ENCODE measurements at places on chromosomes 7 and 10. TPM values are rescaled to one million over a fixed set of nuclear protein-coding genes. Genes with fewer than 3 reads are reported as not detected.

Gene PRLHR
- not detected for total RNA-seq

GRCh38 chr7:14487701-14488395 lies 414.7 kb downstream of the DGKB start:
- no peak for DNase-seq

DNA sequence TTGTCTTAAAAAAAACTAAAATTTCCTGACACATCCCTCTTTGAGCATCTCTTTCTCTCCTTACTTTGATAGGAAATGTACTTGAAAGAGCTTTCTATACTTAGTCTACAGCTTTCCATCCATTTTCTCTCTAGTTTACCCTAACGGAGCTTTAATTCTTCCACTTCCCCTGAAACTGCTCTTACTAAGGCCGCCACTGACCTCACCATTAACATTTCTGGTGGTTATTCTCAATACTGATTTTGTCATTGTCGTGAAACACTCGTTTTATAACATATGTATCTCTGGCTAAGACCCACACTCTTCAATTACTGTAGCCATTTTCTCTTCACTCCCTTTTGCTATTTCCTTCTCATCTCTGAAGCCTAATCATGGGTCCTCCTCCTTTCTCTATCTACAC lies 262.0 kb upstream of the FERD3L start:
- no peak for DNase-seq

Gene HPSE2
- not detected for total RNA-seq

DNA sequence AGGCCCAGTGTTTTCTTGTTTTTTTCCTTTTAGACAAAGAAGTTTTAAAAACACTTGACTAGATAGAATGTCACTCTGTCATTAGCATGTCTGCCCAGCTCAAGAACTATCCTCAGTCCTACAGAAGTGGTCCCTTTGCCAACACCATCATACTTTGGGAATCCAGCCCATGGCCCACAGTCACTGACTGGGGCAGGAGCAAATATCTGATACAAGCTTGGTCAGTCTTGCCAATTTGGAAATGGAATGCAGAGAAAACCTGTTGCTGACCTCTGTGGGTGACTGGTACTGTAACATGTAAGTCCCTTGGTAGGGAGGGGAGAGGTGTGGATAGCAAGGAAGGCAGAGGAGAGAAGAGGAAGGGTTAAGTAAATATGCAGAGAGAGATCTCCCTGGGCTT lies 47.8 kb downstream of the IPMK start:
- no peak for DNase-seq

Gene H2BK1
- not detected for total RNA-seq

Gene LRRD1
- not detected for total RNA-seq

- DNase-seq: no peak
These were observed 474.0 kb upstream of the NRP1 start for GRCh38 chr10:33808475-33808874.

Gene SCIN
- not detected for total RNA-seq

DNA sequence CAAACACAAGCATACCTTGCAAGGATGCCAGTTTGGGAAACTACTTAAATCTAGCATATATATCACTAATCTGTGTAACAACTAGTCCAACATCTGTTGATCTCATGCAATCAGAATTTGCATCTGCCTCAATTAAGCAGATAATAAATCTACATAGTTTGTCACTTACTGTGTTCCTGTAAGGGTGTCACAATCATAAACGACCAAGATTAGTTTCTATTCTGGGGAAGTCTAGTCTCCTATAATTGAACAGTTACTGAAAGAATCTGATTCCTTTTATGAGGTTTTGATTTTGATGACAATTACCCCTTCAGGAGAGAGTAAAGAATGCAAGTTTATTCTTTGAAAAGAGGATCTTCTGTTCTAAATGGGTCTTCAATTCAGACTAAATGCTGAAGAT lies 85.5 kb upstream of the LRRN3 start:
- no peak for DNase-seq

Gene CABCOCO1
- total RNA-seq: not detected

Gene C7orf33
- not detected for total RNA-seq

- peak; percentile 32 for DNase-seq
These were observed 205.9 kb downstream of the MBL2 start for GRCh38 chr10:52566471-52567246.
